Gastroesophageal sphincter (tissue), 4 donors: ENCODE measurements at places on chromosomes 1 and 21.

- no peak for ATAC-seq
Measured at GRCh38 chr1:51231120-51231519, 5.0 kb upstream of the RNF11 start.

DNA sequence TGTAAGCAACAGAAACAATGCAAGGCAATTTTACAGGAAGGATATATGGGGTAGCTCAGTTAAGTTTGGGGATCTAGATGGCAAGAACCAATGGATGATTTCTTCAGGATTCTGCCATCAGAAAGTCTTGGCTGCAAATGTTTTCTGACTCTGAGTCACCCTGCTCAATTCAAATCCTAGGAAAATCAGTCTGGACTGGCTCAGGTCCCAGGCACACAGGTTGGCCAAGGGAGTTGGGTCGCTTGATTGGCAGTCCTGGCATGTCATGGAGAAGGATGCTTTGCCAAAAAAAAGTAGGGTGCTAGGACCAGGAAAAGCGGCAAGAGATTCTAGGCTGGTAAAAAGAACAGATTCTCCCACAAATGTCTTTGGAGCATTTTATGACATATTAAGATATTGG lies 28.9 kb upstream of the S1PR1 start:
- no peak for ATAC-seq

- ATAC-seq: no peak
Measured at GRCh38 chr1:177998696-177999631, 29.1 kb upstream of the SEC16B start.

DNA sequence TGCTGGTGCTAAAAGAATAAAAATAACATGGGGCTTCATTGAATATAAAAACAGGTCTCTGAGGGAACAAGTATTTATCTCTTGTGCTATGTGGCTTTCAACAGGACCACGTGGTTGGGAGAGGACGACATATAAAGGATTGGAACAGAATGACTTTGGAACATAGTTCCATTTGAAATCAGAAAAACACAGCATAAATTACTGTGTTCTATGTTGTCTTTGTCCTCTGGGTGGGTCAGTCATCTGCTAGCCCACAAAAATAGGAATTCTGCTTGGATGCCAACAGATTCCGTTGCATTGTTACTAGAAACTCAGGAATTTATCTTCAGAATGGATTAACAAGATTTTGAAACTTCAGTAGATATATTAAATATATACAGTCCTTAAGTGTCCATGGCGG lies 5.9 kb downstream of the CEP85 start:
- no peak for ATAC-seq

DNA sequence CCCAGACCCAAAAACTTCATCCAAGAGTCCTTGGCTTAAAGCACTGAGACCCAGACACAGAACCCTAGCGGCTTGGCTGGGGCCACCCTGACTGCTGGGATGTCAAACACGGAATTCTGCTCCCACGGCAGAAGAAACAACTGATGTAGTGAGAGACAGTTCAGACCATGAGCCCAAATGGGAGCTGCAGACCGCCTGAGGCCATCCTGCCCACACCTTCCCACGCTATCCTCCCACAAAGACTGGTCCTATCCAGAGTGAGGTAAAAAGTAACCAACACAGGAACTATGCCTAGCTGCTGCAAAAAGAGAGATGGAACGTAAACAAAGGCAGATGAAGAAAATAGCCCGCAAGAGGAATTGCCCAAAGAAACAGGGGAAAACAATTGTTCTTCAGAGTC lies 203.3 kb downstream of the PTPRU start:
- no peak for ATAC-seq

GRCh38 chr1:62964141-62964540 lies 180.2 kb downstream of the ATG4C start:
- no peak for ATAC-seq

DNA sequence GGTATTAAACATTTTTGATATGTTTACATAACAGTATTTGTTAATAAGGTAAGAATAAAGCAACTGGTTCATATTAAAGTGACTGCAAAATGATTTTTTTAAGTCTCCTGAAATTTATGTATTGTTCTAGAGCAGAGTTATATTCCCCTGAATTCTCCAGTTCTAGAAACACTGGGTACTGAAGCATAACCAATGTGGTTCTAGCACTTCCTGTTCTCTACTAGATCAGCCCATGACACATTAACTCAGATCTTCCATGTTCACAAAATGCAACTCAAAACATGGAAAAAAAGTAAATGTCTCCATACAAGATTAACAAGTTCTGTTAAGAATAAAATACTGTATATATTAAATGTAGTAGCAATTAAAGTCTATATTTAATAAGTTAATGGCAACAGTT lies 3.9 kb downstream of the NEGR1 start:
- no peak for ATAC-seq
